Cerebellar nuclear complex (tissue), 1 donor: ENCODE measurements at places on chromosomes 11 and 22.

GRCh38 chr11:41099654-41100053 lies 359.8 kb downstream of the LRRC4C start:
- DNase-seq, result no peak

DNA sequence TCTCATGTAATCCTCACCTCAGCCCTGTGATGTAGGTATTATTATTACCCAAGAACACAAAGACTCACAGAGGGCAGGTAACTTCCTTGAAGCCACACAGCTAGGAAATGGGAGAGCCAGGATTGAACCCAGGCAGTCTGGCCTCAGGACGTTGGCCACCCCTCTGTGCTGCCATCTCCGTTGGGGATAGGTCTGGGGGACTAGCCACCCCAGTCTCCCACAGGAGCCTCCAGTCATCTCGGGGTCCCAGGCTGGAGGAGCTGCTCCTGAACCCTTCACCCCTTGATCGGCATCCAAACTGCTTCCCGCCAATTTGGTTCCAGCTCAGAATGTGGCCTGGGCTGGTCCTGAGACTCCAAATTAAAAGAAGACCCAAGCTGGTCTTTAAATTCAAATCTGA lies 10.4 kb upstream of the TCF20 start:
- no peak for DNase-seq

DNA sequence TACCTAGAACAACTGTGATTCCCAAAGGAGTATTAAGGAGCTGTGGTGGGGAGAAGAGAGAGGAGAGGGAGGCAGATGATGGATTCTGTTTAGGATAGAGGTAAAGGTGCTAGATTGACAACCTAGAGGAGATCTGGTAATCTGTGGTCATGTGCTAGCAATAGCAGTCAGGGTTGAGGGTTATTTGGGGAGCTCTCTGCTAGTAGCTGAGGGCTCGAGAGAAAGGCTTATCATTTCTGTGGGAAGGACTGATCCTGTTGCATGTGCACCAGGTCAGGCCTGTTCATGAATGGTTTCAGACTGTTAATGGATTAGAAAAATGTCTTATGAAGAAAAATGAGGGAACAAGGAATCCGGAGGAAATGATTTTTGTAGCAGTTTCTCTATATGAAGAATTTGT lies 63.2 kb downstream of the MTMR3 start:
- no peak for DNase-seq

DNA sequence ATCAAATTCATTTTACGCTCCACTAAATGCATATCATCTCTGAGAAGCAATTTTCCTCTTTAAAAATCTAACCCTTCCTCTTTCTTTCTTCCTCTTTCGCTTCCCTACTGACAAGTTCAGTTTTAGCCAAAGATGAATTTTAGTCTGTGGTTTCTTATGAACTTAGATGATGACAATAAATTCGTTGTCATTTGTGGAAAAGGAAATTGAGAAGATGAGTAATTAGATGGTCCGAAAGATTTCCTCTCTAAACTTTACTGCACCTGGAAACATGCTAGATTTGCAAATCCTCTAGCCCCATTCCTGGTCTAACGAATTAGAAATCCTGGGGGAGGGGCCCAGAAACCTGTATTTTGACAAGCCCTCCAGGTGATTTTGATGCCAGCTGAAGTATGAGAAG lies 855.4 kb upstream of the CHORDC1 start:
- DNase-seq, result no peak

DNA sequence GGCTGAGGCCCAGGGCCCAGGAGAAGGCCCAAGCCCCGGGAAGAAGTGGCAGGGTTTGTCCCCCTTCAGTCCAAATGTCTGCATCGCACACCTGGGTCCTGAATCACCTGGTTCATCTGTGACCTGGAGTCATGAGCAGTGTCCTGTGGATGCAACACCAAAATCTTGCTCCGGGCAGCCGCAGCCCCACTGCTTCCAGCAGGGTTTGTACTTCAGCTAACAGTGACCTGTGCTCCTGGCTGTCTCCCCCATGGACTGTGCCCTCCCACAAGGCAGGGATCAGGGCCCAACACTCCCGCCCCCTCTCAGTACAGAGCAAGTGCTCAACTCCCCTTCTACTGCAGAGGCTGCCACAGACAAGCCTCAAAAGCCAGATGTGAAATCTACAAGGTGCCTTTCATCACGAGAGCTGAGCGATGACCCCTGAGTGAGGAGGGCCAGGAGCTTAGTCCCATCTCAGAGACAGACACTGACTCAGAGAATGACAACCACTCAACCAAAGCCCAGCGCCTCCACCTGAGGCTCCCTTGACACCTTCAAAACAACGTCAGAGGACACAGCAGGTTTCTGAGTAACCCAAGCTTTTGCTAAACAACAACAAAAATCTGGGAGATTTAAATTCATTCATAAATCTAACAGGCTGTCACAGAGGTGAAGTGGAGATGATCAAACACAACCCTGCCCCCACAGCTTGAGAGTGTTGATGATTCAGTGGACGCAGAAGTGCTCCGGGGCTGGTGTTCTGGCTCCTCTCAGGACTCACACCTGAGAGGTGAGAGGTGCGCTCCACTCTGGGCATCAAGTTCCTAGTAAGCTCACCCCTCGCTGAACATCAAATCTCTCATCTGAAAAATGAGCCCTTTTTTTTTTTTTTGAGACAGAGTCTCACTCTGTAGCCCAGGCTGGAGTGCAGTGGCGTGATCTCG lies 3.4 kb downstream of the KIAA0930 start:
- DNase-seq, result no peak

DNA sequence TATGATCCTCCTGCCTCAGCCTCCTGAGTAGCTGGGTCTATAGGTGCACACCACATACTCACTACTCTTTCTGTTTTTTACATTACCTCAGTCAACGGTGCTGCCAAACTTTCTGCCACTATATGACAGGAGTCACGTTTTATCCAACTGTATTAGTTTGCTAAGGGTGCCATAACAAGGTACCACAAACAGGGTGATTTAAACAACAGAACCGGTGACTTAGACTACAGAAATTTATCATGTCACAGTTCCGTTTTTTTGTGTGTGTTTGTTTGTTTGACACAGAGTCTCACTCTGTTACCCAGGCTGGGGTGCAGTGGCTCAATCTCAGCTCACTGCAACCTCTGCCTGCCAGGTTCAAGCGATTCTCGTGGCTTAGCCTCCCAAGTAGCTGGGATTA lies 6.3 kb upstream of the SWAP70 start:
- DNase-seq, result no peak

GRCh38 chr11:107592231-107592590 lies 1.3 kb downstream of the ELMOD1 start:
- no peak for DNase-seq

DNA sequence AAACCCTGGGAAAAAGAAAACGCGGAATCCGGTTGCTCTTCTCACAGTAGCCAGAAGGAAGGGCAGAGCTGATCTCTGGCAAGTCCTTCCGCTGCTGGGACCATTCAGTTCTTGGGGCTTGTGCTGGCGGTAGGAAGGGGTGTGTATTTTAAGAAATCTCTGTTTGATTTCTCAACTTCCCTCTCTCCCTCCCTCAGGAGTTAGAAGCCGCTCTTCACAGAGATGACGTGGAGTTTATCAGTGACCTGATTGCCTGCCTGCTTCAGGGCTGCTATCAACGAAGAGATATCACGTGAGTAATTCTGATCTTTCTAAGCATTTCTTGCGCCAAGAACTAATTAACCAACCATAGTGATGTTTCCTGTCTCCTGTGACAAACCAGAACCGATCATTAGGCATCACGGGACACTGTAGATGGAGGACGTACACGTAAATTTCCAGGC lies 85.9 kb upstream of the SLC25A18 start:
- peak; percentile 22 for DNase-seq

- no peak for DNase-seq
These were observed 121.6 kb downstream of the LDLRAD3 start for GRCh38 chr11:36065436-36065835.
